ENCODE measurements at places on chromosomes 6 and 20. TPM values are rescaled to one million over a fixed set of nuclear protein-coding genes. Genes with fewer than 3 reads are reported as not detected.

GRCh38 chr20:47929368-47930115 lies 144.3 kb upstream of the SULF2 start:
- no peak for DNase-seq

- DNase-seq: no peak
Measured at GRCh38 chr6:82750556-82750955, 315.1 kb downstream of the UBE3D start.

DNA sequence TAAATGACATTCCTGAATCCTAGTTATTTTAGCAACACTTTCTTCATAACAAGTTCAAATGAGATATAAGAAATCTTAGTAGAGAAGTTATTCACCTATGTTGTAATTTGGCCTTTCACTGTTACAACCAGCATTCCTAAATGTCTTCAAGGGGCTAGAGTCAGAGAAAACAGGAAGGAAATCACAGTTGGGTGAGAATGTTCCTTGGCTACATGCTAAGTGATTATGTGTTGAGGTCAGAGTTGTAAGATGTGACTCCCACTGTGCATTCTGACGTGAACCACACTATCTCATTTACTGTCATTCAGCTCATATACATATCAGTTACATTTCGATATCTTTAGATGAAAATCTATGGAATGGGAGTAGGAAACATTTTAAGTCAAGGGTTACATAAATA lies 51.0 kb upstream of the MLIP start:
- no peak for DNase-seq

DNA sequence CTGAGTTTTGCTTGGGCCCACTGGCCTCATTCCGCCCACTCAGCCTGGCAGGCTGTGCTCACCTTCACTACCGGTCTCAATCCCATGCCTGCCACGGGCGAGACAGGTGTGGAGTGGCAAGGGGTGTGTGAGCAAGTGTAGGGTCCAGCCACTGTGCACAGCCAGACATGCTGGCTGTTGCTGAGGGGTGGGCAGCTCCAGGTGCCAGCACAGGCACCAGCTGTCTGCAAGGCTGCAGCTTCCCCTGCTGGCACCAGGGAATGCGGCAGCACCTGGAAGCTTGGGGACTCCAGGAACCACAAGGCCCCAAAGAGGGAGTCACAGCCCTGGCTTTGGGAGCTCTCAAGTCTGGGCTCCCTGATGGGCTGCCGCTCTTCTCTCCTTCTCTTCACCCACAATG lies 372.7 kb downstream of the CBLN4 start:
- DNase-seq: no peak

DNA sequence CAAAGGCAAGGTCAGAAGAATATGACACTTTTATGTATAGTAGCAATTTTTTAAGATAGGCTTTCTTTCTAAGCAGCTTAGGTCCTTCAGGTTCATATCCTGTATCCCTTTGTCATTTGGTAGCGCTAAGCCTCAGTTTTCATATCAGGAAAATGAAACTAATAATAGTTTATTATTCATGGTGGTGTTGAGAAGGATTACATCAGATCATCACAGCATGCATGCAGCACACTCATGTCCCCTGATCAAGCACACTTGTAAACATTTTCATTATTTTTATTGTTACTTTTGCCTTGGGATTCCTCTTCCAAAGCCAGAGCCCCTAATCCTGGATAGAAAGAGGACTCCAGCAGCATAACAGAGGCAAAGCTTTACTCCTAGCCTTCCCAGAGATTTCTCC lies 70.2 kb upstream of the ADGRF1 start:
- DNase-seq: no peak

GRCh38 chr6:41966961-41967311 lies 25.3 kb upstream of the CCND3 start:
- DNase-seq: no peak

- DNase-seq: no peak
Measured at GRCh38 chr20:43975096-43975768, 60.6 kb downstream of the TOX2 start.

ZC3H12D gene
- 1.6 TPM for total RNA-seq

DNA sequence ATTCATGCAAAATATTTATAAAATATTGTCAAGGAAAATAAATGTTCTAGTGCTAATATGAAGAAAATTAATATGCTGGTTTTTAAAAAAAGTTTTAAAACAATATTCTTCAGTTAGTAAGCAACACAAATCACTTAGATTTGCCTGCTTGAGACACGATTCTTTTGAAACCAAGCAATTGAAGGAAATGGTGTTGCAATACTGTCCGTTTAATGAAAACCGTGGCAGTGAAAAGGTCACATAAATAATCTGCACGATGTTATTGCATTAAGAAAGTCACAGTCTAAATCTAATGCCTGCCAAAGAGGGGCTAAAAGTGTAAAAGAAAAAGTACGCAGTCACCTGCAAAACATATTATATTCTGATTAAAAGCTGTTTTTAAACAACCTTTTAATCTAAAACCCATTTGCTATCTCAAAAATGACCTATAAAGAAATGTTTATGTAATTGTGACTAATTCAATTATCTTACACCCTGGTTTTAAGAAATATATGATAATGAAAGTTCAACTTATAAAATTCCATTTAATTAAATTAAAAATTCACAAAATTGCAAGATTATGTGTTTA lies 143.0 kb downstream of the GMDS start:
- no peak for DNase-seq

NOX3 gene
- not detected for total RNA-seq

BTNL2 gene
- not detected for total RNA-seq

DNA sequence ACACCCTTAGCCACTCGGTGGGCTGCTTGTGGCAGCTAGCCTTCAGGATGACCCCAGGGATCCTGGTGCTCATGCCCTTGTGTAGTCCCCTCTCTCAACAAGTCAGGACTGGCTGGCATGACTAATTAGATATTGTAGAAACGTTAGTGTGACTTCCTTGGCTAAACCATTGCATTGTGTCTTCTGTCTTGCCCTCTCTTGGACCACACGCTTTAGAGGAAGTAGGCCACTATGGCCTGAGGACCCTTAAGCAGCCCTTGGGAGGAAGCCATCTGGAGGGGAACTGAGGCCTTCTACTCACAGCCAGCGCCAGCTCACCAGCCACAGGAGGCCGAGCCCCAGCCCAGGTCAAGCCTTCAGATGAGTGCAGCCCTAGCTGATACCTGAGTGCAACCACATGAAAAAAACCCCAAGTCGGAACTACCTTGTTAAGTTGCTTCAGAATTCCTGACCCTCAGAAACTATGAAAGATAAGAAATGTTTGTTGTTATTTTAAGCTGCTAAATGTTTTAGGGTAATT lies 10.1 kb downstream of the ANGPT4 start:
- DNase-seq: no peak

GRCh38 chr6:167571550-167571949 lies 246.7 kb downstream of the TTLL2 start:
- DNase-seq: no peak

DNA sequence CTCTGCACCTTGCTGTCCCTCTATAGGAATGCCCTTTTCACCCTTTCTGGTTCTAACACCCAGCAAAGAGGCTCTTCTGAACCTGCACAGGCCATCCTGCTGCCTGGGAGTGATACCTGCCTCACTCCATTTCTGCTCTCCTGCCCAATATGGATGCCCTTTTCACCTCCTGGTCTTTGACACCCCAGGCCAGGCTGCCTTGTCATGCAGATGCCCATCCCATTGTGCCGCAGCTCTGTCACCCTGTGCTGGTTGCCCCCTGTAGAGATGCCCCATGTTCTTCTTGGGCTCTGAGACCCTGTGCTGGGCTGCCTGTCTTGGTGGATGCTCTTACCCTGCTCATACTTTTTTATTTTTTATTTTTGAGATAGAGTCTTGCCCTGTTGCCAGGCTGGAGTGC lies 95.3 kb downstream of the CDKAL1 start:
- no peak for DNase-seq

- DNase-seq: no peak
Measured at GRCh38 chr6:20905377-20905776, 371.1 kb downstream of the CDKAL1 start.

ABHD16B gene
- total RNA-seq: not detected

GRCh38 chr6:121142093-121142492 lies 192.2 kb downstream of the TBC1D32 start:
- no peak for DNase-seq

GMPR gene
- 10.4 TPM for total RNA-seq

GRCh38 chr20:49593466-49594142 lies 25.7 kb upstream of the PTGIS start:
- DNase-seq: no peak

- no peak for DNase-seq
Measured at GRCh38 chr20:21017528-21018085, 88.6 kb downstream of the LINC00237 start.

SLC22A7 gene
- 0.37 TPM for total RNA-seq

GRCh38 chr6:162109480-162110050 lies 618.0 kb downstream of the PRKN start:
- DNase-seq: no peak

DNA sequence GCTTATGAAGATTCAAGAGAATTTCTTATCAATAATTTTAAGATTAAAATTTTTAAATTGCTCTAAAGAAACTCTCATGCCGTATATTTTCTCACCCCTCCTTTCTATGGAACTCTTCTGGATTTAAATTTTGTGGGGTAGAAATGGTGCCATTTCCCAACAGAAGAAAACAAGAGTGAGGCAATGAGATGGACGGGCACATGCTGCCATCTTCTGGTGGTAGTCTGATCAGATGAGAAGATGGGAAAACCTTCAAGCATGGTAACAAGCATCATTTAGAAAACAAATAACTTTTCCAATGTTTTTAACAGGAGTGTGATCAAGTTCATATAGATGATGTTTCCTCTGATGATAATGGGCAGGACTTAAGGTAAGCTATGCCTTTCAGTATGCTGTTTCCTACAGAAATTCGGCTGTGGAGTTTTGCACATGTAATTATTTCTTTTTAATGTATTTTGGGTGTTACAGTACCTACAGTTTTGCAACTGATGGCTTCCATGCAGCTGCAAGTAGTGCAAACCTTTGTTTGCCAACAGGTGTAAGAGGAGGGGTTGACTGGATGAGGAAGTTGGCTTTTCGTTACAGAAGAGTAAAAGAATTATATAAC lies 271.4 kb downstream of the EYA4 start:
- DNase-seq: peak; percentile 22

DNA sequence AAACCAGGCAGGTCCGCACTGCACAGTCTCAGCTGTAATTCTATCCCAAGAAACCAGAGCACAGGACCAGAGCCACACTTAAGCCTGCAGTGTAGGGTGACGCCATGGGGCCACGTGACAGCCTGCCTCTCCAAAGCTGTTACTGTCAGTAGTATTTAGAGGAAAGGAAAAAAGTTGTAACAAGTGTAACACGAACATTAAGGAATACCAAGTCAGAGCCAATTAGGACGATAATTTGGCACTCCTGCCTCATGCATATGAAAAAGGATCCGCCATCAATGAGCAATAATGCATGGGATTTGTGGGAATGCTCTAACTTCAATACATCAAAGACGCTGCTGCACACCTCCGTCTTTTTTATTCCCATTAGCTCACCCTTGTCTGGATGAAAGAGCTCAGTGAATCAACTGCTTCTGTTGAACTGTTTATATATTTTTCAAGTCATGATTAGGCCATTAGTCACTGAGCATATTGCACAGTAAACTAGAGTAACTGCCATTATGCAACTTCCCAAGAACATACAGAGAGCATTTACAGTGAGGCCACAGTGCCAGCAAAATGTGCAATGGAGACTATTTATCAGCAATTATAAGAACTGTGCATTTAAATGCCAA lies 79.9 kb downstream of the ATXN1 start:
- no peak for DNase-seq

GRCh38 chr6:81838724-81839426 lies 86.4 kb upstream of the TENT5A start:
- DNase-seq: no peak

DNA sequence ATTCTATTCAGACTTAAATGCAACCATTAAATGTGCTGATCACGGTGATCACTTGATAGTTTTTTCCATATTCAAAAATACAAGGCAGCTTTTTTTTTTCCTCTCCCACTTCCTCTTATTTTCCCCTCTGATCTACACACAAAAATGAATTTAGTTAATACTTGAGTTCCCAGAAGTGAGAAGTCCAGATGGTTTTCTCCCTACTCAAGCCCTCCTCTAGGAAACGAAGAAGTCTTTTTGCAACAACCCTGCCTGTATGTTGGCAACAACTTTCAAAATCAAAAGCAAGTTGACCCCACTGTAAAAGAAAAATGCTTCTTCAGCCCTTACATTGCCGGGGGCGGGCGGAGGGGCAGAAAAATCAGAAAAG lies 24.3 kb downstream of the ARHGAP18 start:
- DNase-seq: no peak

CAGE1 gene
- total RNA-seq: not detected

- DNase-seq: peak; percentile 39
Measured at GRCh38 chr6:146905181-146905704, 299.0 kb upstream of the STXBP5 start.

GRCh38 chr20:9407805-9408421 lies 106.5 kb upstream of the LAMP5 start:
- DNase-seq: peak; percentile 76

SLC32A1 gene
- total RNA-seq: not detected

DNA sequence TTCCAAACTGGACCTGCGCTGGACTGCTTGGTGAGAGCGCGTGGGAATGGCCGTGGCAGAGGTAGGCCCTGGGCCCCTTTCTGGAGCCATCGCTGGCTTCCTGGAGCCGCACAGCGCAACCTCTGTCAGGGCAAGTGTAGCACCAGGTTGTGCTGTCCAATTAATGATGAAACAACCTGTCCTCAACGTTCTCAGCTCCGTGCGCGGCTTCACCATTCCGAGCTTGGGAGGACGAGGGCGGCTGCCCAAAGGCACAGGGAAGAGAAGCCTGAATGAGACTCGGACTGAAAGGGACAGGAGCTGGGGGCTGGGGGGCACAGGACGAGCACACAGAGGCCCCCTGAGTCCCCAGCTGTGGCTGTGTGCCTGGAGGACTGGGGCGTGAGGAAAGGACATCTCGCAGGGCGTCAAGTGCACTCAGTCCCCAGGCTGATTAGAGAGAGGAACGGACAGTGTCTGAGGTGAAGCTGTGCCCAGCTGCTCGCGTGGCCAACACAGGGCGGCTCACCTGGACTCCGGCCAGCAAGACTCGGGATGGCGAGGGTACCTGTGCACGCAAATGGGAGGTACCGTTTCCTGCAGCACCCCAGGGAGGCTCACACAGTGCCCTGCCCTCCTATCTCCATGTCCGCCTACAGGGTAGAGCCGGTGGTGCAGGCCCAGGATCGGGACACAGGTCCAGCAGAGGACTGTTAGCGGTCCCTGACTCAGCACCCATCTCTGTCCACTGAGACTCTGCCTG lies 403.3 kb downstream of the TAF4 start:
- DNase-seq: no peak

All from mucosa of gallbladder (tissue), 1 donor.